ENCODE measurements at places on chromosomes 12 and 14. TPM values are rescaled to one million over a fixed set of nuclear protein-coding genes. Genes with fewer than 3 reads are reported as not detected.

Gene LTBR
- total RNA-seq = 198 TPM

Gene NELL2
- total RNA-seq = not detected

Gene OASL
- 7.3 TPM for total RNA-seq

Gene SDSL
- total RNA-seq = 22.0 TPM

Gene ENO2
- total RNA-seq = 38.3 TPM

Gene TTC6
- 0.34 TPM for total RNA-seq

Gene BTBD6
- 40.9 TPM for total RNA-seq
